PC-3 (cell line): ENCODE measurements at places on chromosomes 1 and 21. TPM values are rescaled to one million over a fixed set of nuclear protein-coding genes. Genes with fewer than 3 reads are reported as not detected.
A peak's percentile ranks its signal among the peaks of the same experiment; 100 is the strongest.

DNA sequence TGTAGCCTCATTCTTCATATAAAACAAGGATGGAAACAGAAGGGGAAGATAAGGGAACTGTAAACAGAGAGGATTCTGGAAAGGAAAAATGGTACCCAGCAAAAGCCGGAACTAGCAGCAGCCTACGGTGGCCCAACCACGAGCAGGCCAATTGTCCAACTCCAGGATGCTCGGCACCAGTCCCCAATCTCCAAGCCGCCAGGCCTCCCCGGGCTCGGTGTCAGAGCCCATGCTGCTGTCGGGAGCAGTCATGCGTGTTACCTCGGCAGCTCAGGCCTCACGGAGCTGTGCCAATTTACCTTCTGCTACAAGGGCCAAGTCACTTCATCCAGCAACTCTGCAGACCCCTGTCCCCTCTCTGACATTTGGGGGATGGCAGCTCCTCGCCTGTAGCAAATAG is 130.8 kb downstream of the ZBTB18 start:
- no peak overlapping the region for H3K4me3 ChIP-seq
- DNase-seq, result no peak
- H3K27me3 ChIP-seq, result no peaks in the 10 kb centered on the region
- H3K27ac ChIP-seq, result no peak overlapping the region

- no peaks in the 10 kb centered on the region for H3K27me3 ChIP-seq
- H3K27ac ChIP-seq, result no peak overlapping the region
- no peaks in the 10 kb centered on the region for H3K4me1 ChIP-seq
- no peaks in the 10 kb centered on the region for H3K36me3 ChIP-seq
These were observed 121.9 kb downstream of the CYYR1 start for GRCh38 chr21:26451081-26451740.

The FAAH gene
- total RNA-seq, result 2.0 and 5.0 TPM in 2 replicates

GRCh38 chr1:30462166-30462565 is 261.2 kb downstream of the MATN1 start:
- H3K4me3 ChIP-seq, result no peak overlapping the region
- no peaks in the 10 kb centered on the region; the same call in 1 of the 2 replicates for H3K27me3 ChIP-seq
- no peaks in the 10 kb centered on the region for H3K4me1 ChIP-seq
- H3K36me3 ChIP-seq, result no peaks in the 10 kb centered on the region
- DNase-seq, result no peak

DNA sequence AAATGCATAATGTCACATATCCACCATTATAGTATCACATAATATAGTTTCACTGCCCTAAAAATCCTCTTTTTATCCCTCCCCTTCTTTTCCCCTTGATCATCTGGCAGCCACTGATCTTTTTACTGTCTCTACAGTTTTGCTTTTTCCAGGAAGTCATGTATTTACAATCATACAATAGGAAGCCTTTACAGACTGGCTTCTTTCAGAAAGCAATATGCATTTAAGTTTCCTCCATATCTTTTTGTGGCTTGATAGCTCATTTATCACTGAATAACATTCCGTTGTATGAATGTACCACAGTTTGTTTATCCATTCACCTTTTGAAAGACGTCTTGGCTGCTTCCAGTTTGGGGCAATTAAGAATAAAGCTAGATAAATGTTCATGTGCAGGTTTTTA is 14.3 kb upstream of the WDTC1 start:
- no peaks in the 10 kb centered on the region for H3K36me3 ChIP-seq
- DNase-seq, result no peak
- no peaks in the 10 kb centered on the region for H3K27me3 ChIP-seq
- H3K4me3 ChIP-seq, result no peak overlapping the region

DNA sequence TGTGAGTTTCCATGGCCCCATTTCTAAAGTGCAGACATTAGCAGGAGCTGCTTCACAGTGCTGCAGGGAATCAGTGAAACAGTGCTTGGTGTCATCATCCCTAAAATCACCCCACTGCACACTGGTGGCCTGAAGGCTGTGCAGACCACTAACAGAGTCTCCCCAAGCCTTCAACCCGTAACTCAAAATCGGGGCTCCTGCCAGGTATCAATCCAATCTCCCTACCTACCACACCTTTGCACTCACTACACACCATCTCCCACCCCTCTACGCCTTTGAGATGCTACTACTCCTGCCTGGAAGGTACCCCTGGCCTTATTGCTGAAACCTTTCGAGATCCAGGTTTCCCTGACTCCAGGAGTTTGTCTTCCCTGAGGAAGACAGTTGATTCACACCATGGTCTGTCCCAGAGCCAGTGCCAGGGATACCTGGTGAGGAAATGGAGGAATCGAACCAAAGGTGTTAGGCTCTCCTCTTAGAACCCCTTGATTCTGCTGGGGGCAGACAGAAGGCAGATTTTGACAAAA is 25.5 kb downstream of the SLC2A1 start:
- H3K4me3 ChIP-seq, result no peak overlapping the region
- H3K27me3 ChIP-seq, result no peaks in the 10 kb centered on the region
- H3K4me1 ChIP-seq, result peaks cover 66% of the 10 kb centered on the region
- H3K27ac ChIP-seq, result peak overlapping the region; percentile 74
